Urinary bladder (tissue), 4 donors: ENCODE measurements at places on chromosomes 2 and 18. TPM values are rescaled to one million over a fixed set of nuclear protein-coding genes. Genes with fewer than 3 reads are reported as not detected.
A peak's percentile ranks its signal among the peaks of the same experiment; 100 is the strongest.

Gene FAM124B
- 4.0 TPM for polyA plus RNA-seq

Gene ANKRD36
- 3.3 TPM for polyA plus RNA-seq

Gene LIMS4
- polyA plus RNA-seq, result 2.8 TPM

Gene ONECUT2
- polyA plus RNA-seq, result under 0.01 TPM

DNA sequence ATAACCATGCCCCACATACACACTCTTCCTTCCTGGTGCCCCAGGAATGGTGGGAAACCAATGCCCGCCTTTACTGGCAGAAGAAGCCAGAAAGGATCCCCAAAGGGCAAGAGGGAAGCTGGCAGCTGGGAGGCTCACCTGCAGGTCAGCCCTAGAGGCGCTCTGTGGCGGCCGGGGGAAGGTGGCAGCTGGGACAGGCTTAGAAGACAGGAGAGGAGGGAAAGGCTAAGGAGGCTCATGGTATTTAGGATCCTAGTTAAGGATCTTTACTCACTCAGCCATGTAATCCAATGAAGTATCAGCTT, 23.8 kb downstream of the ADRA2B start:
- no peak for DNase-seq

DNA sequence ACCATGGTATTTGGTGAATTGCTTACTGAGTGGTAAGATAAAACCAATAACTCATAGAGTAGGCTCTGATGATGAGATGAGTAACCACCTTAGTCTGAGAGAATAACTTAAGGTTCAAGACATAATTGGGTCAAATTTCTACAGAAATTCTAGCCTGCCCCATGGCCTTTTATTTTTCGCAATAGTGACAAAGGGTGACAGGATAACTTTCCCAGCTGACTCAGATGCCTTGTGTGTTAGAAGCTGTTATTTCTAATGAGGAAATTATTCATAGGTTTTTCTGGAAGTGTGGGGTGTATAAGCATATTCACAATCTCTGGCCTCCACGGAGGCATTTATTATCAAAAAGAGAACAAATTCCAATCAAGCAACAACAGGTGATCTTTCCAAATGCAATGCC, 159.0 kb downstream of the NUP35 start:
- DNase-seq, result no peak

GRCh38 chr2:223537651-223538601, 64.2 kb downstream of the SCG2 start:
- no peak for DNase-seq

DNA sequence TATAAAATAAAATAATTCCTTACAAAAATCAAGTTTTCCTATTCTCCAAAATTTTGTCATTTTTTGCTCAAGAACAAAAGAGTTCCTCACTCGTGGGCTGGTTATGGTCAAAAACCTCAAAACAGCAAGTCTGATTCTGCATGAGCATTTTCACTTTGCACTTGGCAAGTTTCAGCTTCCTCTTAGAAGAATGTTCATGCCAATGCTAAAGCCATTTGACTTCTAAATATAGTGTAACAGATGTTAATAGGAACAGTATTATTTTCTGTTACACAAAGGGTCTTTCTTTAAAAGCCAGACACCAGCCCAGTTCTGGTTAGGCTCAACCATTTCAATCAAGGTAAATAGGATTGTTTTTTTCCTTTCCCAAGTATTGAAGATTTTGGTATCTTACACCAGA, 261.3 kb upstream of the CCDC68 start:
- DNase-seq, result no peak

GRCh38 chr2:45905632-45905958, 254.1 kb downstream of the PRKCE start:
- DNase-seq, result no peak

GRCh38 chr2:19369341-19369955, 11.0 kb upstream of the OSR1 start:
- DNase-seq, result no peak

- DNase-seq, result peak; percentile 8
Measured at GRCh38 chr2:227509824-227510619, 38.1 kb downstream of the AGFG1 start.

GRCh38 chr18:11279461-11279860, 130.1 kb upstream of the PIEZO2 start:
- DNase-seq, result no peak

DNA sequence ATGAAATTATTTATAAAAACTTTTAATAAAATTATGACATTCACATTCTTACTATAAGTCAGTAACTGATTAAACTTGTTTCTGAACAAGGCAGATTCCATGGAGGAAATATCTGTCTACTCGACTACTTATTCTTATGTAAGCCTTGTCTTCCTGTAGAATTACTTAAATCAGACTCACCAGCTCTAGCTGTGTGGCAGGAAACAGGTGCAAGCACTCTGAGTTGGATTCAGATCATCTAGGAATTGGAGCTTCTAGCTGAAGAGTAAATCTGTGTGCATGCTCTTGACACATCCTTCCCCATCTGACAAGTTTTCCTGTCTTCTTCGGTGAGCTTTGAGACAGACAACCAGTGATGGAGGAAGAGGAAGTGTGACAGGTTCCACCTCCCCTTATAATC, 284.7 kb downstream of the TRIB2 start:
- no peak for DNase-seq

DNA sequence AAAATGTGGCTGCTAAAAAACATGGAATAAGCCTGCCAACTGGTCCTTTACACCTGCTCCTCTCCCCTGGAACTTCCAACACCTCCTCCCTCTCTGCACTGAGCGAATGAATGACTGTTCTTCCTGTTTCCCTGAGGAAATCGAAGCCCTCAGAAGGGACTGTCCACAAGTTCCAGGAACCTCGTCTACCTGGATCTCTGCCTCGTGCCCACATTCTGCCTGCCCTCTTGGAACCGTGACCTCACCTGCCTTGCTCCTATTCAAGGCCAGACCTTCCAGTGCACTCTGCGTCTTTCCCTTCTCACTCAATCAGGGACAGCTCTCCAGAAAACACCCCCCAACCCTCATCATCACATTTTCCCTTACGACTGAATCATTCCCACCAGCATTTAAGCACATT, 4.4 kb upstream of the CAB39 start:
- no peak for DNase-seq

DNA sequence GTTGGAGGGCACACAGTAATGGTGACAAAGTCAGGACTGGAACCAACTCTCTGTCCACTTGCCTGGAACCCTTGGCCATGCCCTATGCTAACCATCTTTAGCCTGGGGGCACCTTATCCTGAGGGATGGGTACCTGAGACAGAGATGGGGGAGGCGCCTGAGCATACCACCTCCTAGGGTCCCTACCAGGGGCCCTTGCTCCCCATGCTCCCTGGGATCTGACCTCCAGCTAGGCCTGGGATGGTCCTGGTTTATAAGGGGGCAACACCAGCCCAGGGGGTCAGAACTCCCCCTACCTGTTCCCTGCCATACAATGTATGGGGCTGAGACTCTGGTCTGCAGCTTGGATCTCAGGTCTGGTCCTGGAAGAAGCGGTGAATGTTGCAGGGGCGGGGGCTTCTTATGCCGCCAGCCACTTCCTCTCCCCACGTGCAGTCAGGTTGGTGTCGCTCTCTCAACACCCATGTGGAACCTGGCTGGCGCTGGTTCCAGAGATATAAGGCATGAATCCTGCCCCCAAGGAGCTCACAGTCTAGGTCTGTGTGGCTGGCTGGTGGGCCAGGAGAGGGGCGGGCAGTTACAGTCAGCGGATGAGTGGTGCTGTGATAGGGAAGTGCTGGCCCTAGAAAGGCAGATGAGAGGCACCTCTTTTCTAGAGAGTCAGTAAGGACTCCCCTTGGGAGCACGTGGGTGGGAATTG, 3.8 kb upstream of the TOGARAM2 start:
- DNase-seq, result no peak
